ENCODE measurements at places on chromosomes 5 and 9. TPM values are rescaled to one million over a fixed set of nuclear protein-coding genes. Genes with fewer than 3 reads are reported as not detected.

Gene SPATA31E1
- not detected for total RNA-seq

Gene ADGRD2
- total RNA-seq: 0.34 TPM

Gene PHF24
- total RNA-seq: 0.68 TPM

Gene CLPTM1L
- total RNA-seq: 390 TPM

Gene KDM4C
- total RNA-seq: 44.1 TPM

Gene LCN2
- 49.6 TPM for total RNA-seq

Gene ST8SIA4
- total RNA-seq: 2.7 TPM

Gene FAM153A
- under 0.01 TPM for total RNA-seq

Measured in nasal cavity respiratory epithelium epithelial cell of viscerocranial mucosa (primary cell).